ENCODE measurements at places on chromosomes 6 and 20. TPM values are rescaled to one million over a fixed set of nuclear protein-coding genes. Genes with fewer than 3 reads are reported as not detected.

The LY6G6D gene
- total RNA-seq = not detected

The SEL1L2 gene
- not detected for total RNA-seq

The SCUBE3 gene
- not detected for total RNA-seq

The SLC17A2 gene
- total RNA-seq = not detected

The RGS17 gene
- not detected for total RNA-seq

The FGD2 gene
- total RNA-seq = 1.2 TPM

The POU3F2 gene
- not detected for total RNA-seq

The DEFB121 gene
- not detected for total RNA-seq

The DLL1 gene
- 0.87 TPM for total RNA-seq

The RAD21L1 gene
- not detected for total RNA-seq

The CLVS2 gene
- not detected for total RNA-seq

The TCFL5 gene
- 9.9 TPM for total RNA-seq

The ALDH5A1 gene
- 3.6 TPM for total RNA-seq

The TUBB1 gene
- not detected for total RNA-seq

The SEMG1 gene
- total RNA-seq = not detected

The CLPSL1 gene
- total RNA-seq = not detected

The LSM14B gene
- total RNA-seq = 46.3 TPM

The PAK5 gene
- total RNA-seq = not detected

The SAMD10 gene
- 20.5 TPM for total RNA-seq
